NCI-H2171 (cell line): ENCODE measurements at places on chromosomes 2 and 18.

- no peak for DNase-seq
These were observed 43.6 kb downstream of the MAPRE2 start for GRCh38 chr18:35084494-35085449.

GRCh38 chr18:12043811-12044210, 49.8 kb upstream of the ANKRD62 start:
- DNase-seq, result no peak

GRCh38 chr2:182716650-182716979, 558 bp downstream of the DNAJC10 start:
- no peak for DNase-seq

DNA sequence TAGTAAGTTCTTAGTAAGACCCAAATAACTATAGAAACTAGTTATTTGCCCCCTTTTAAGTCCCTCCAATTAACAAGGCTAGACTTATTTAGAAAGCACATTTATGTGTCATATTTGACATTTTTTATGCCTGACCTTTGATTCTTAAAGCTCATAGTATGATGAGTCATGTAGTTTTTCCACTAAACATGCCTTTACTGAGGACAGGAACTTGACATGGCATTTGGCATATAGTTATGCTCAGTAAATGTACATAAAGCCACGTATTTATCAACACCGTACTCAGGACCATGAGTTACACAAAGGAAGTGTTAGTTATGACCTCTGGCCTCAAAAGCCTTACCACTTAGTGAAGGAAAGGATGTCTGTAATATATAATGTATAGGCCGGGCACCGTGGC, 78.9 kb downstream of the GNAL start:
- no peak for DNase-seq

DNA sequence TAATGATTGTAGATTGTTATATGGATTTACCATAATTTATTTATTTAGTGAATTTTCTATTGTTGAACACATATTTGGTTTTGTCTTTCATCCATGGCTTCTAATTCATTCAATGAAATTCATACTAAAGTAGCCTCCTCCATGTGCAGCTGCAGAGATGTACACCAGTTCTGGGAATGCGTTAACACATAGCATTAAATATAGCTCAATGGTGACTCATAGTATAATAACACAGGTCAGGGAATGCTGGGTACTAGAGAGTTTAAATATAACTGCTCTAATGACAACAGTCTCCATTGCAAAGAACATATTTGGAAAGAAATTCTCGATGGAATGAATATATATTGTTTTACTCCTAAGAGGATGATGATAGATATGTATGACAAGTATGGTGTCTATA, 1190.2 kb upstream of the NRXN1 start:
- DNase-seq, result no peak

DNA sequence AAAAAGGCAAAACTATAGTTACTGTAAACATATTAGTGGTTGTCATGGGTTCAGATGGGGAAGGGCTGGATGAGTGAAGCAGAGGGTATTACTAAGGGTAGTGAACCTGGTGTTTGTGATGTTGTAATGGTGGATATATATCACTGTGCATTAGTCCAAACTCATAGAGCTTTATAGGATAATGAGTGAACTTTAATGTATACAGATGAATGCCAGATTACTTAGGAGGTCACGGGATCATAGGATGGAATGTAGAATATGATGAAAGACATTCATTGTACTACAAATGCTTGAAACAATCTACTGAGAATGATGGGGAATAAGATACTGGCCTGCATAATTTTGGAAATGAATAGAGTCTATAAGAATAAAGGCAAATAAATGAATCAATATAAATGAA, 226.7 kb upstream of the ZNF804A start:
- DNase-seq, result no peak

DNA sequence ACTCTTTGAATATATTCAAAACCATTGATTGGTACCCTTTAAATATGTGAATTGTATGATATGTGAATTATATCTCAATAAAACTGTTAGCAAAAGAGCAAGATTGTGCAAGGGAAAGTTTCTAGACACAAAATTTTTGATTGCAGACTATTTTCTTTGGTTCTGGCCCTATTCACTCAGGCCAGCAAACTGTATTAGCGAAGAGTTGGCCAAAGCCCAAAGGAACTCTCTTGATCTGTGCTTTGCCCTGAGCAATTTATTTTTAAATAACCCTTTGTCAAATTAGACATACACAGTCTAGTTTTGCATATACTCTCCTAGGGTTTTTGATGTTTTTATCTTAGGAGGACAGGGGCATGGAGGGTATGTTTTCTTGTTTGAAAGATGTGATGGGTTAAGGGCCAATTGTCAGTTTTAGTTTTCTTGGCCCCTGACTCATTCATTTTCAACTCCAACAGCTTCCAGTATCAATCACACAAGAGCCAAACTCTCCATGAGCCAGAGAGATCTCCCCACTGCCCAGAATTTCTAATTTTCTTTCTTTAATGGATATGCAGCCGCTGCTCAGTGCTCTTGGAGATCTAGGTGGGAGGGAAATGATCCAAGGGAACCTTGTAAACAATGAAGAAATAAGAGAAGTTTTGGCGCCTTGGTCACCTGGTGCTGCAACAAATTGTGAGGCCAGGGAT, 231.5 kb downstream of the SRBD1 start:
- DNase-seq, result no peak
